Effector memory CD4-positive, alpha-beta T cell (primary cell): ENCODE measurements at places on chromosomes 13 and 19.

DNA sequence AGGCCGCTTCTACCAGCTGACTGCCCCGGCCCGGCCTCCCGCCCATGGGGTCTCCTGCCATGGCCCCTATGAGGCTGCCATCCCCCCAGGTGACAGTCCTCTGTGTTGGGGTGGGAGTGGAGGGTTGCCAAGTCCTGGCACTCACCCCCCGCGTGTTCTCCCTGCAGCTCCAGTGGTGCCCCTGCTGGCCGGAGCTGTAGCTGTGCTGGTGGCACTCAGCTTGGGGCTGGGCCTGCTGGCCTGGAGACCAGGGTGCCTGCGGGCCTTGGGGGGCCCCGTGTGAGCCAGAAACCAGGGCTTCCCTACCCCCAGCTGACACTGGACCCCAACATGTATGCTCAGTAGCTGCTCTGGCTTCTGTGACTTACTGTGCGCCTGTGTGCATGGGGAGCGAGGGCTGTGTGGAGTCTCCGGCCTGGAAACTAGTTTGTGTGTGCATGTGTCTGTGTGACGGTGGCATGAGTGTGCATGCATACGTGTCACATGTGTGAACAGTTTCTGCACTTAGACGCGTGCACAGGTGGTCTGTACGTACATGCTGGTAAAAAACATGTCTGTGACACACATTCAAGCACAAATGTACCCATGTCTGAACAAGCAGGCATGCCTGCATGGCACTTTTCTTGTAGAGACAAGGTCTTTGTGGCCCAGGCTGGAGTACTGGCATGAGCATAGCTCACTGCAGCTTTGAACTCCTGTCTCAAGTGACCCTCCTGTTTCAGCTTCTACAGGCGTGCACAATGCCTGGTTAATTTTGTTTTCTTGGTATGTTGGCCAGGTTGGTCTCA lies 4.9 kb downstream of the ACP4 start:
- no peak for DNase-seq

GRCh38 chr13:54357284-54357933 lies 1328.8 kb downstream of the OLFM4 start:
- no peak for DNase-seq

DNA sequence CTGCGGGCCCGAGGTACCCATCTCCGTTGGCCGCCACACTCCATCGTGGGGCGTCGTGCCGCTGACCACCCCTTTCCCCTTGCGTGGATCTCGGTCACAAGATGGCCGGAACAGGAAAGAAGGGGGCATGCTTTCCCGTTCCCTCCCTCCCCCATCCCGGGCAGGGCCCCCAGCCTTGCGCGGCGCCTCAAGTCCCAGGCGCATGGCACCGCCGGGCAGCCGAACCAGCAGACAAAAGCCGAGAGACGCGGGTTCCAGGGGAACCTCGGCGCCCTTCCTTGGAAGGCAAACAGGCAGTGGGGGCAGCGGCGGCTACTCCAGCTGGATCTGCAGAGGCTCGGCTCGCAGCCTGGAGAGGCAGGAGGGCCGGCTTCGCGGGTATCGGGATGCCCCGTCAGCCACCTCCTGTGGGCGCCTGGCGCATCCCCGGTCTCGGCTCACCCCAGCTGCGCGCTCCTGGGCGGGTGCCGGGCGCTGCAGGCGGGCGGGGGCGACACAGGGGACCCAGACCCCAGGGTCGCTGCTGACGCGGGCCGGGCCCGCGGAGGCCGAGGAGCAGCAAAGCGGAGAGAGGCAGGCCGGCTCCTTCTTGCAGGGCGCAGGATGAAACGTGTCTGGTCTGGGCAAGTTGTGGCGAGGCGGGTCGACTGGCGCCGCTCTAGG lies 439 bp downstream of the DZIP1 start:
- DNase-seq, result no peak

DNA sequence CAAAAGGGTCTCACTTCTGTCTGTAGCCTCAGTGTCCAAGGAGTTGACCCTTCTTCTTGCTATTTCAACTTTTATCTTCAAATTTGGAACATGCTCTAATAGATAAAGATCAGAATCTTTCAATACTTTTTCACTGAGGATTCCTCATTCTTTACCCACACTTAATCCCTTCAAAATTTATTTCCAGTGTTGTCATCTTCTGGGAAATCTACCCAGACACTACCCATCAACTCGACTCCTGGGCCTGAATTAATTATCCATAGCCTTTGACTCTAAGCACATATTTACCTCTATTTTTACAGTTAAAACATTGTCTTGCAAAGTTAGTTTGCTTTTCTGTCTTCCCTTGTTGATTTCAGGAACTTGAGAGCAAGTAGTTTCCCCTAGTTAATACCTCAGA lies 1022.5 kb downstream of the PCDH9 start:
- no peak for DNase-seq
